ENCODE measurements at places on chromosomes 12 and 14.

DNA sequence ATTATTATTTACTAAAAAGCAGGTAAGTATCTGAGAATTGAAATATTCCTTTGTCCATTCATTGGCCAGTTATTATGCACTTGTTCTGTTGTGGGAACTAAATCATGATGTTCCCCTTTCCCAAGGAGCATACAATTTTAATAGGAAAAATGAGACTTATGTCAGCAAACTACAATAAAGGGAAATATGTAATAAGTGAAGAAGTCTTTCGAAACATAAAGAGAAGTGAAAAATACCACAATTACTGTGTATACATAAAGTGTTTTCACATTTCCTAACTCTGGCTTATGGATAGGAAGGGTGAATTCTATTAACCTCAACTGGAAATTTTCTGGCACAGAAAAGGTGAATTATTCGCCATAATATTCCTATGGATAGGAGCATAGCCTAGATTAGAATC is 78.4 kb upstream of the DNM1L start:
- no peak overlapping the region for H3K27ac ChIP-seq
- no peak overlapping the region for H3K4me3 ChIP-seq
- no peaks in the 10 kb centered on the region for H3K4me1 ChIP-seq
- peaks cover 49% of the 10 kb centered on the region for H3K36me3 ChIP-seq

DNA sequence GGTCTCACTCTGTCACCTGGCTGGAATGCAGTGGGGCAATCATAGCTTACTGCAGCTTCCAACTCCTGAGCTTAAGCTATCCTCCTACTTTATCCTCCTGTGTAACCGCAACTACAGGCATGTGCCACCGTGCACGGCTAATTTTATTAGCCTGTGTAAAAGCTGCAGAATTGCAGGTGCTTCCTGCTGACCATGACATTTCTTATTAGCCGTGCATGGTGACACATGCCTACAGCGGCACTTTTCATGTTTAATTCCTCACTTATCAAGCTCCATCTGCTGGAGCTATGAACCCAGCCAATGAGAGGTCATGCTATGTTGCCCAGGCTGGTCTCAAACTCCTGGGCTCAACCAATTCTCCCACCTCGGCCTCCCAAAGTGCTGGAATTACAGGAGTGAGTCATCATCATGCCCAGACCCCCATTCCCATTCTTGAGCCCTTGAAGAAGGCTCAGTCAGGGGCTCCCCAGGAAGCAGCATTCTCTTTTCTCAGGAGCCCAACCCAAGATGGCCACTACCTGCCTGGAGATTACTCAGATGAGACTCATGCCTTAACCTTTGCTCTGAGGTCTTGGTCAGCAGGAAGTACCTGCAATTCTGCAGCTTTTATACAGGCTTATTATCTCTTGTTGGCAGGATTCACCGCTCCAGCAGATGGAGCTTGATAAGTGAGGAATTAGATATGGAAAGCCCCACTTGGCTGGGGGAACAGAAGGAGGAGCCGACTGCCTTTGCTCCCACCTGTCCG is 503.2 kb downstream of the MED13L start:
- no peak for DNase-seq
- H3K27ac ChIP-seq = no peak overlapping the region
- no peaks in the 10 kb centered on the region for H3K36me3 ChIP-seq
- H3K4me1 ChIP-seq = peaks cover 5% of the 10 kb centered on the region
- no peaks in the 10 kb centered on the region for H3K27me3 ChIP-seq
- H3K4me3 ChIP-seq = no peak overlapping the region

DNA sequence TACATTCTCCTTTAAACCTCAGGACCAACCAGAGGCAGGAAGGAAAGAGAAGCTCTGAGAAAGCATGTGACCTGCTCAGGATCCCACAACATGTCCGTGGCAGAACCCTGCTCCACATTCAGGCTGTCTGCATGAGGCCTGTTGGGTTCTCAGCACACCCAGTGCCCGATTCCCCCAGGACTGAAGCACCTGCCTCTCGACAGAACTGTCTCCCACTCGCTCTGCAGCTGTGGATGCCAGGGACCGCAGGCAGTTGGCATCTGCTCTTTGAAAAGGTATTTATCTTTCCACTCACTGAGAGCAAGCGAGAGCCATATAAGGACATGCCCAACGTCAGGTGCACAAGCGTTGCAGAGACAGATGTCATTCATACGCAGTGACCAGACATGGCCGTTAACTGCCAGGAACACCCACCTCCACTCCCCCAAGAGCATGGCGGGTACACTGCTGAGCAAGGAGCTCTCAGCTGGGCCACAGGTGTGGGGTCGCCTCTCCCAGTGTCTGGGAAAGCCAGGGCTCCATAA is 18.9 kb downstream of the PITPNM2 start:
- H3K27ac ChIP-seq = no peak overlapping the region
- no peaks in the 10 kb centered on the region for H3K27me3 ChIP-seq
- H3K4me1 ChIP-seq = peaks cover 10% of the 10 kb centered on the region
- no peaks in the 10 kb centered on the region for H3K36me3 ChIP-seq

DNA sequence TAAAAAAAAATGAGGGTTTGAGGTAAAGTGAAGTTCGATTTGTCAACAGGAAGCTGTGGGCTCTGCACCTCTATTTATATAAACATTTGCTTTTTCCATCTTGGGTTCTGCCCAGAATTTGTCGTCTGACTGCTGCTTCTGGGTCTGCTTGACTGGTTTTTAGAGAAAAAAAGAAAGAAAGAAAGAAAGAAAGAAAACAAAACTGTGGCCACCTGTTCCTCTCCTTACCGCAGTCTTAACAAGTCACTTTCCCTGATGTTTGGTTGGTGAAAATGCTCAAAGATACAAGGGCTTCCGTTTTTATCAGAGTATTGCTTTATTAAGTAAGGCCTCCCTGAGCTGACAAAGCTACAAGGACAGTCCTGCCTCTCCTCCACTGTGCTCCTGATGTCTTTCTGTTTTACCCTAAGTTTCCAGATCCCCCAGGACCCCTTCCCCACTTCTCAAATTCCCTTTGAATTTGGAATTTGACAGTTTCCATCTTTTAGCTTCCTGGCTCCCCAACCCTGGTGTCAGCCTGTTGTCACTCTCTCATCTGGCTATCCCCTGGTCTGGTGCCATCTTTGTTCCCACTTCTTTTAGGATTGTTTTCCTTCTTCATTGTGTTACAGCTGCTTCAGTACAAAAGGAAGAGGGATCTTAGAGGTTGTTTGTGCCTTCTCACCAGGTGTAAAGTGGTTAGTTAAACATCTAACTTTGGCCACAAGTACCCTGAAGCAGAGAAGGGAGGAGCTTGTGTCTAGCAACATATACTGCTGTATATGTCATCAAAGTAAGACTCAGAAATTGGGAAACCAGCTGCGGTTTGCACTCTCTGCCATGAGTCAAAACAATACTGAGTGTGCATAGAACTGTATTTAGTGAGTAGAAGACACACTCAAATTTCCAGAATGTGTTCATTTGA is 18.0 kb downstream of the MFAP5 start:
- H3K4me1 ChIP-seq = no peaks in the 10 kb centered on the region
- no peaks in the 10 kb centered on the region for H3K36me3 ChIP-seq
- no peak overlapping the region for H3K4me3 ChIP-seq
- H3K27me3 ChIP-seq = no peaks in the 10 kb centered on the region
- no peak for DNase-seq
- no peak overlapping the region for H3K27ac ChIP-seq

GRCh38 chr14:62181591-62181990 is 419.4 kb downstream of the SNAPC1 start:
- H3K4me1 ChIP-seq = no peaks in the 10 kb centered on the region
- no peaks in the 10 kb centered on the region for H3K36me3 ChIP-seq
- no peak for DNase-seq

- no peak overlapping the region for H3K4me3 ChIP-seq
- no peak for DNase-seq
- peaks cover 17% of the 10 kb centered on the region for H3K36me3 ChIP-seq
- no peaks in the 10 kb centered on the region for H3K4me1 ChIP-seq
- H3K27me3 ChIP-seq = no peaks in the 10 kb centered on the region
These were observed 223.4 kb upstream of the GARIN2 start for GRCh38 chr14:66965831-66966230.

DNA sequence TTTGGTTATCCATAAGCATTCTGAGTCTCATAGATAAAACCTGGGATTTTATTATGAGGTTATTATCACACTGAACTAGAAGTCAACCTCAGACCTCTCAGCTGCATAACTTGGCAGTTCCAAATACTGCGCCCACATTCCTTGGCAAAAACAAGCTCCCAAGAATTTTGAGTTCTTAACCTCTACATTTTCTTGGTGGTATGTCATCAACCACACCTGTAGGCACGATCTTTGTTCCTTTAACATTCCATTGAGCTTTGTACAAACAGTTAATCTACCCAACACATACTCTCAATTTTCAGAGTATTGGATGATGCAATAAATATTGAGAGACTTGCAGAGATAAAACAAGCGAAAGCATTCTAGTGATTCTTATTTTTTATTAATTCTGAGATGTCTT is 371.8 kb upstream of the PRICKLE1 start:
- DNase-seq = peak; percentile 72
- no peaks in the 10 kb centered on the region for H3K27me3 ChIP-seq
- H3K4me3 ChIP-seq = no peak overlapping the region
- H3K4me1 ChIP-seq = peaks cover 56% of the 10 kb centered on the region
- no peaks in the 10 kb centered on the region for H3K36me3 ChIP-seq

GRCh38 chr12:126676434-126676833 is 1590.5 kb upstream of the TMEM132C start:
- no peaks in the 10 kb centered on the region for H3K27me3 ChIP-seq
- no peaks in the 10 kb centered on the region for H3K4me1 ChIP-seq
- no peaks in the 10 kb centered on the region for H3K36me3 ChIP-seq
- no peak overlapping the region for H3K4me3 ChIP-seq
- no peak for DNase-seq

GRCh38 chr14:93645200-93645599 is 143.1 kb downstream of the PRIMA1 start:
- H3K27ac ChIP-seq = no peak overlapping the region
- H3K36me3 ChIP-seq = no peaks in the 10 kb centered on the region
- H3K27me3 ChIP-seq = peaks cover 42% of the 10 kb centered on the region
- no peak overlapping the region for H3K4me3 ChIP-seq

DNA sequence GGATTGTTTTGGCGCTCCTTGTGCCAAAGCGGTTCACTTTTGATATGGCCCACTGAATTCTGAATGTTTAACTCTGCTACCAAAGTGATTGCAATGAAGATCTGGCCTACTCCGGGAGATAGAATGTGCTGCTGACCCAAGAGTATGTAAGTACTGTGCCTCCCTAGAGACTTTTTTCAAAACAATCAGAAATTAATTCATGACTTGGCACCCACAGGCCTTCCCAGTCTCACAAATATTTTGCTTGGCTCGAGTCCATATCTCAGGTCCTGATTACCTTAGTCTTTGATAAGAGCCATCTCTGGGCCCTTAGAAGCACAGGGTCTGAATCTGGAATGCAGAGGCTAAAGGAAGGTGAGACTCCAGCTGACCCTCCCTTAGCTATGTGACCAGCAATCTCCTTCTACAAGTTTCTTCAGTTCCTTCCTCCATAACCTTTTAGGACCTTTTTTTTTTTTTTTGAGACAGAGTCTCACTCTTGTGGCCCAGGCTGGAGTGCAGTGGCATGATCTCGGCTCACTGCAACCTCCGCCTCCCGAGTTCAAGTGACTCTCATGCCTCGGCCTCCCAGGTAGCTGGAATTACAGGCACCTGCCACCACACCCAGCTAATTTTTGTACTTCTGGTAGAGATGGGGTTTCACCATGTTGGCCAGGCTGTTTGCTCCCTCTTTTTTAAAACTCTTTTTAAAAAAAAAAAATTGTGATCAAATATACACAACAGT is 49.5 kb upstream of the METAP2 start:
- H3K36me3 ChIP-seq = no peaks in the 10 kb centered on the region
- H3K4me3 ChIP-seq = no peak overlapping the region
- no peaks in the 10 kb centered on the region for H3K4me1 ChIP-seq
- no peaks in the 10 kb centered on the region for H3K27me3 ChIP-seq

DNA sequence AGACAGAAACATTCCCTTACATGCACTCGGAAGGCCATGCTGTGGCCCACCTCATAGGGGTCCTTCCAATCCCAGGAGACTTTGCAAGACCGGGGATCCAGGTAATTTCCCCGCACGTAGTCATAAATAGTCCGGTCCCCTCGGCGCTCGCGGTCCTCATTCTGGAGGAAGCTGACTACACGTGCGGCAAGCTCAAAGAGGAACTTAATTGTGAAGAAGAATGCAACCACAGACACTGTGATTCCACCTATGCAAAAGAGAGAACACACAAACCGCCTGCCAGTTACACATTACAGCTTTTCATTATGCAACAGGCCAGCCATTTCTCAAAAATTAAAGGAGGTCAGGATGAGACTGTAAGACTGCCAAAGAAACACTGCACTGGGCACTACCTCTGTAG is 28.4 kb downstream of the AREL1 start:
- no peak overlapping the region for H3K27ac ChIP-seq
- no peak overlapping the region for H3K4me3 ChIP-seq
- no peaks in the 10 kb centered on the region for H3K27me3 ChIP-seq
- peaks cover 88% of the 10 kb centered on the region for H3K36me3 ChIP-seq
- DNase-seq = no peak

DNA sequence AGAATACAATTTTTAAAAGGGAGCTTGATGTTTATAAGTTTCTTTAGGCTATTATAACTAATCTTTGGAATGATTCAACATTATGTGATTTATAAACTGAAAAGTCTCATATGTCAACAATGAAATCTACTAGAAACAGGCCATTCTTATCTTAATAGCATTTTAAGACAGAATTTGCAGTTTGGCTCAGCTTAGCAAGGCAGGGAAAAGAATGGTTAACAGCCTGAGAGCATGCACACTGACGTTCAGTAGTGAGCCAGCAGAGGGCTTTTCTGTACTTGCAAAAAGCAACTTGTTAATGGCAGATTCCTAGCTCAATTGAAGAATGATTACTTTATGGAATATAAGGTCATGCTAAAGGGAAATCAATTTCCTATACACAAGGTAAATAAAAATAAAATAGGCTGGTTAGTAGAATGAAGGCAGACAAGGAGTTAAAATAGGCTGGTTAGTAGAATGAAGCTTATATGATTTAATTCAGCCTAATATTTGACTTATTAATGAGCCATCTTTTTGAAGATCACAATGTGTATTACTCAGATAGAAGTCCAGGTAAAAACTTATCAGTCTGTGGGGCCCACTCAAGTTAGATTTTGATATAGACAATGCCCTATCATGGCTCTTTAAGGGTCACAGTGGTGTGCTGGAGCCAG is 95.9 kb downstream of the OTOGL start:
- no peaks in the 10 kb centered on the region for H3K27me3 ChIP-seq
- DNase-seq = no peak
- H3K4me1 ChIP-seq = peaks cover 3% of the 10 kb centered on the region
- H3K36me3 ChIP-seq = no peaks in the 10 kb centered on the region
- no peak overlapping the region for H3K27ac ChIP-seq

GRCh38 chr12:124293286-124294003 is 1.4 kb upstream of the RFLNA start:
- peaks cover 46% of the 10 kb centered on the region for H3K27me3 ChIP-seq
- H3K4me1 ChIP-seq = no peaks in the 10 kb centered on the region
- H3K4me3 ChIP-seq = no peak overlapping the region
- H3K36me3 ChIP-seq = no peaks in the 10 kb centered on the region
- no peak overlapping the region for H3K27ac ChIP-seq
